Transverse colon (tissue), 4 donors: ENCODE measurements at places on chromosomes 5 and 9. TPM values are rescaled to one million over a fixed set of nuclear protein-coding genes. Genes with fewer than 3 reads are reported as not detected.

COL27A1 gene
- 2.2 TPM for total RNA-seq

IL33 gene
- 6.5 TPM for total RNA-seq

ETF1 gene
- 51.2 TPM for total RNA-seq

ADAM19 gene
- total RNA-seq: 18.3 TPM

POLR3G gene
- total RNA-seq: not detected

PCDHGC3 gene
- total RNA-seq: 15.2 TPM

PDCD1LG2 gene
- not detected for total RNA-seq

LMNB1 gene
- 20.2 TPM for total RNA-seq

SPATA9 gene
- total RNA-seq: 0.82 TPM

C5orf58 gene
- total RNA-seq: not detected

KIAA0825 gene
- 5.1 TPM for total RNA-seq

PCDHA1 gene
- total RNA-seq: 0.14 TPM

GRXCR2 gene
- total RNA-seq: not detected

LYSMD3 gene
- 23.0 TPM for total RNA-seq

NR5A1 gene
- total RNA-seq: not detected

LURAP1L gene
- total RNA-seq: 50.0 TPM

- DNase-seq: no peak
These were observed 153.9 kb upstream of the IER5L start for GRCh38 chr9:129331772-129332500.

- no peak for DNase-seq
These were observed 71.3 kb downstream of the TMC1 start for GRCh38 chr9:72592502-72593403.

DNA sequence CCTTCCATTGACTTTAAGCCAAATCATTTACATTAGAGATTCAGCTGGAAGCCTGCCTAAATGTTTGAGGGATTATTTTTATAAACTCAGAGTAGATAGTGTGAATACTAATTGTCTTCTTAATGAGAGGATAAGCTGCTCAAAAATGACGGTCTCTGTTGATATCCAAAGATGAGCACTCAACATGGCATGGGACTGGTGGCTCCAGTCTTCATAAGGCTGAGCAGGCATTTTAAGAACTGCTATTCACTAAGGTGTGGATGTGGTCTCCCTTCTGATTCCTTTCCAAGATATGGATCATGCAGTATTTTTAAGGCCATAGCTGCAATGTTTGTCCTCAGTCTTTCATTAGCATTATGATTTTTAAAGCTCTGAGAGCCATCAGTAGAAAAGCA lies 377.5 kb upstream of the RIOK2 start:
- no peak for DNase-seq

DNA sequence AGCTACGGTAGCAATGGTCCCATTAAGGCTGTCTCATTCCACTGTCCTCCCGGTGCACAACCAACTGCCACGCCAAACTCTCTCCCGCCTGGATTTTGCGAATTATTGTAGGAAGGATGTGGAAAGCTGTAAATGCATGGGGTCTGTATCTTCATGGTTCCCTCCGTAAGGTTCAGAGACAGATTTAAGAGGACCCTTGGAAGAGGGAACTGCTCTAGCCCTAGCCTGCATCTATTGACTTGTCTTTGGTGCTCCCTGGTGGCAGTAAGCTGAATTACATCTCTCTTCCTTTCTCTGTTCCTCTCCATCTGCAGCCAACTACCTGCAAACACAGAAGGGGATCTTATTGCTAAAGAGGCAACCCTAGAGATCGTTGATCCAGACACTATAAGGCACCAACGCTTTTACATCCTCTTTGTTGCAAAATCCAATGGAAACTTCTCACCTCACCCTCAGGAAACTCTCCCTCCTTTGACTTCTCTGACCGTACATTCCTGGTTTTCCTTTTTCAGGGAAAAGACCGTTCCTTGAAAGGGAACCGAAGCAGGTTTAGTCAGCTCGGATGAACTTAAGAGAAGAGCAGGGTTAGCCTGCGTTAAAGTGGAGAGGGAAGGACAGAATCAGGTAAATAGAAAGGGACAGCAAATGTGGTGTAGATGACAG lies 11.9 kb downstream of the CAPSL start:
- peak; percentile 26 for DNase-seq

- DNase-seq: peak; percentile 78
These were observed 11.0 kb downstream of the TRIO start for GRCh38 chr5:14153932-14154731.

DNA sequence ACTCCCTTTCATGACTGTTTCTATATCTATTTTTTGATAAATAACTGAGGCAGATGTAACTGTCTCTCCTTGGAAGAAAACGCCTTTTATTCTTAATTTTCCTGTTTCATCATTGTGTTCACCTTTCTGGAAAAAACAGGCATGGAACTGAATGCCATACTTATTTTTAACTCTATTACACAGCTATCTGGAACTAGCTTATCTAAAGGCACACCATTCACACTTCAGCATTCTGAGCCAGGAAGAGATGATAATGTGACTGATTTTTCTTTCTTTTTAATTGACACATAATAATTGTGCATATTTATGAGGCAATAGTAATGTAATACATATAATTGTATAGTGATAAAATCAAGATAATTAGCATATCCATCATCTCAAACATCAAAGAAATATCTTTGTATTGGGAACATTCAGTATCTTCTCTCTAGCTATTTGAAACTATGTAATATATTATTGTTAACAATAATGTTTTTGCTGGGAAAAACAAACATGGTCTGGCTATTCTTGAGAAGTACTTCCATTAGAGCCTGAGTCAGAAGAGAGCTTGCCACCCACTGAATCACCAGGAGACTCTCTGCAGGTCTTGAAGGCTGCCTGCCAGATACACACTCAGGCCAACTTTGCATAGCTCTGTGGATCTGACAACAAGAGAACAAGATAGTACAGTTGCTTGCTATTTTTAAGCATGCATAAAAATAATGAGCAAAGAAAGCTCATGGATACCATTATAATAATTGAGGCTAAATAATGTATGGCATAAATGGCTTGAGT lies 501.0 kb upstream of the EDIL3 start:
- no peak for DNase-seq

- no peak for DNase-seq
These were observed 176.8 kb downstream of the ISL1 start for GRCh38 chr5:51559921-51560658.

DNA sequence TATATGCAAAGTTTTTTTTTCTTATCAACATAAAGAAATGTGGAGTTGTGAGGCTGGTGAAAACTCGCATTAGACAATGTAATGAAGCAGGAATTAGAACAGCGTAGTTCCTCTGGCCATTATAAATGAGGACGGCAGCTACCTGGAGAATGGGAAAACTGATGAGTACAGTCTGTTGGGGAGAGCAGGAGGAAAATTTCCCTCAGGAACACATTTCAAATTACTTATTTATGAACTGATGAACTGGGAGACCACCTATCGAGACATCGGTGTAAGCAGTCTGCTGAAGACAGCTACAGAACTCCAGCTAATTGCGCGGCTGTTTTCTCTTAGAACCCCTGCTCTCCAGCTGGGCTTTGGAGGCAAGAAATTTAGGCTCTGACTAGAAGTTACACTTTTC lies 343.9 kb upstream of the CLINT1 start:
- no peak for DNase-seq

GRCh38 chr5:57468481-57469163 lies 14.0 kb downstream of the ACTBL2 start:
- no peak for DNase-seq

DNA sequence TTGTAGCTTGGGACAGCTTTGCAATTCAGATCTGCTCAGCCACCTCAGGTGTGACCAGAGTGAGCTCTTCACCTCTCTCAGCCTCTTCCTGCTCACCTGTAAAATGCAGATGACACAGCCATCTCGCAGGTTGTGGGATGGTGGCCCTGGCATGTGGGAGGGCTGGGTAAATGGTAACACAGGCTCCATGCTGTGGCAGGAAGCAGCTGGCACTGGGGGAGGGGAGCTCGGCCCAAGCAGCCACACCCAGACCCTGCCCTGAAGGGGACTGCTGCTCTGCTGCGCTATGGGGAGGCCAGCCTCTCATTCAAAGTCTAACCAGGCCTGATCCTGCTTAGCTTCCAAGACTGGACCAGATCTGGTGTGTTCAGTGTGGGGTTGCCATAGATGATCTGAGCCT lies 24.1 kb downstream of the PHF2 start:
- DNase-seq: peak; percentile 69

- DNase-seq: no peak
These were observed 630.4 kb downstream of the PSAT1 start for GRCh38 chr9:78927099-78927940.

GRCh38 chr9:135300346-135301141 lies 179.0 kb upstream of the PPP1R26 start:
- DNase-seq: no peak

DNA sequence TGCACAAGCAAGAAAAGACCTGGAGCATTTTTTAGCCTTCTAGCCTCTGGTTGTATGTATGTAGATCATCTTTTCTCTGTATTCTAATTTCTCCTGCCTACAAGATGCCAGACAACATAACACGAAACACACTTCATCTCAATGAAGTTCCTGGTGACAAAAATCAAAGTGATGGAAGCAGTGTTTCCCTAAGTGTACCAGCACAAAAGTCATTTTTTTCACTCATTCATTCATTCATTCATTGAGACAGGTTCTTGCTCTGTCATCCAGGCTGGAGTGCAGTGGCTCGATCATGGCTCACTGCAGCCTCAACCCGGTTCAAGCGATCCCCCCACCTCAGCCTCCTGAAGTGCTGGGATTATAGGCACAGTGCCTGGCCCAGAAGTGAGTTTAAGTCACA lies 71.5 kb upstream of the SAP30L start:
- no peak for DNase-seq

- no peak for DNase-seq
These were observed 636.5 kb downstream of the TLE1 start for GRCh38 chr9:81052846-81053245.

DNA sequence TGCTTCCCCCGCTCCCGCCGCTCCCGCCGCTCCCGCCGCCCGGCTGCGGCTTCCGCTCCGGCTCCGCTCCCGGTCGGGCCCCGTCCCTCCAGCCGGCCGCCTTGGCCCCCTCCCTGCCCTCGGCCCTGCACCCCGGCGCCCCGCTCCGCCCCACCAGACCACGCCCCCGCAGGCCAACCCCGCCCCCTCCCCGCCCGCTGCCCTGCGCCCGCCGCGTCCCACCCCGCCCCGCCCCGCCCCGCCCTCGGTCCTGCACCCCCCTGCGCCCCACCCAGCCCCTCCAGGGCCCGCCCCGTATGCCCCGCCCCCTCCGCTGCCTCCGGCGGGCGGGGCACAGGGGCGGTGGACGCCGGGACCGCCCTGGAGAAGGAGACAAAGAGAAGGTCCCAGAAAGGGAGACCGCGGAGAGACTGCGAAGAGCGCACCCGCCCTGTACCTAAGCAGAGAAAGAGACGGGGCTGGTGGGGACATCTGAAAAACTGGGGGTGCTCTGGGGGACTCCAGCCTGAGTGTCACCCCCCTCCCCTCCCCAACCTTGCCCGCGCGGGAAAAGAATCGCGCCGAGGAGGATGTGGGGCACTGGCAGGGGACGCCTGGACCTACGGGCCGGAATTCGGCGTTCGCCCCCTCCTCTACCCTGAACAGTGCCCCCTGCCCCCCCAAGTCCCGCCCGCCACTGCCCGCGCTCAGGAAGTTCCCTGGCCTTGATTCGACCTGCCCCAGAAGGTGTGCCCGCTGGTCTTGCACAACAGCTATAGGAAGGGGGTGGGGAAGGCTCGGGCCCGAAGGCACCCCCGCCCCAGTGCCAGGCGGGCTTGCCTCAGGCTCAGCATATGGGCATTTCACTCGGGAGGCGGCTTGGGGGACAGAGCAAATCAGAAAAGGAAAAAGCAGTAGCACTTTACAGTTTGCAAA lies 42.8 kb upstream of the STXBP1 start:
- peak; percentile 88 for DNase-seq

- no peak for DNase-seq
These were observed 126.2 kb downstream of the MAPKAP1 start for GRCh38 chr9:125580701-125581286.

- DNase-seq: no peak
These were observed 62.0 kb upstream of the MEF2C start for GRCh38 chr5:88944751-88945531.

DNA sequence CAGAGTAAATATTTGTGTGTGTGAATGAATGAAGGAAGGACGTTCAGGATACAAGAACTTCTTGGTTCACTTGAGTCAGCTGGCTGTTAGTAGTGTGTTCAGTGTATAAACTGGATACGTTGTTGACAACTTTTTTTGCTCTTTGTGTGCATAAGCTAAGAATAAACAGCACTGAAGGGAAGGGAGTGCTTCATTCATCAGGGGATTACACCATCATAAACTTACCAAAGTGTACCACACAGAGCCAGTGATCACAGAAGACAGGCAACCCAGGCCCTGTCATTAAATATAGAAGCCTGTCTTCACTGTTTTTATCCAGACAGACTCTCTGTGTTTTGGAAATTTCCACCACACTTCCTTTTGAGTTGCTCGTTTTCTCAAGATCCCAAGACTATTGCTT lies 55.5 kb upstream of the MEF2C start:
- no peak for DNase-seq

DNA sequence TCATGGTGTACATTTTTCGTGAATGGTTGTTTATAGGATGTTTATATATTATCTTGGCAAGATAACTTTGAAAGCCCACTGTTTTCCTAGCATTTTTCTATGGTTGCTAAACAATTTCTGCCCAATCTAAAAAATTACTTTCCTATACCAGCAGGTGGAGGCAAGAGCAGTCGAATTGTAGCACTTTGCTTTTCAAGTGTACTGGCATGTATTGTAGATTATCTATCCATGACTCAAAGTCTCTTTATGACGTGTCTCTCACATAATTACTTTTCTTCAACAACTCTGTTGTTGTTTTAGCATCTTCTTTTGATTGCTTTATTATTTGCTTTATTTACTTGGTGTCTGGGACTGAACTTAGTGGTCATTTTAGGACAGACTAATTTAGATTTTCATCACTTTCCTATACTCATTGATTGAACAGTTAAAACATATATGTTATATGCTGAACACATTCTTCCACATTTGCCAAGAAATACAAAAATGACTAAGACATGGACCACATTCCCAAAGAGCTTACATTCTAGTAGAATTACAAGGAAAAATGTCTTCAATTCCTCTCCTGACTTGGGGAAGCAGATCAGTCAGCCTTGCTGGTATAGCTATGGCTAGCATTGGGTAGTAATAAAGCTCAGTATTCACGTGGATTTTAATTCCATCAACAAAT lies 20.7 kb downstream of the NLN start:
- no peak for DNase-seq

GRCh38 chr5:88390096-88390441 lies 121.4 kb upstream of the TMEM161B start:
- DNase-seq: no peak

- DNase-seq: peak; percentile 3
These were observed 476.5 kb downstream of the SPATA31A7 start for GRCh38 chr9:61666310-61666709.

- no peak for DNase-seq
These were observed 7.2 kb downstream of the CYFIP2 start for GRCh38 chr5:157273131-157273556.

DNA sequence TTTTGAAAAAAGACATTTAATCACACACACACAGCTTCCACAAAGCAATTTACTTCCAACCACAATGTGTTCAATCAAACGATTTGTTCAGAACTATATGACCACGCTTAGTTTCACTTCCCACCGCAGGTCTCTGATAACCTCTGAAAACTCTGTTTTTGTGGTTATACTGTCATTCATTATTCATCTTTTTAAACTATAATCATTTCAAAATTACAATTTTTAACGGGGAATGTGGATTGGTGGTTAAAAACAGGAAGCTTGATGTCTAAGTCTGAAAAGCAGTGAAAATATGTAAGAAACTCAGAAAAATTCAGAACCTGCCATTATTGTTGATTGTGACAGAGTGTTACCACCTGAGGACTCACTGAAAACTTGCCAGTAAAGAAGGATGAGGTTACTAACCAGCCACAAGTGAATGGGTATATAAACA lies 12.7 kb upstream of the TMEM174 start:
- no peak for DNase-seq
